ENCODE measurements at places on chromosomes 3 and 15.

- H3K36me3 ChIP-seq: no peaks in the 10 kb centered on the region
- no peak for DNase-seq
- H3K27ac ChIP-seq: no peak overlapping the region
- H3K4me3 ChIP-seq: no peak overlapping the region
- H3K27me3 ChIP-seq: no peaks in the 10 kb centered on the region
Observed at GRCh38 chr3:18808429-18808828, 339.9 kb upstream of the KCNH8 start.

DNA sequence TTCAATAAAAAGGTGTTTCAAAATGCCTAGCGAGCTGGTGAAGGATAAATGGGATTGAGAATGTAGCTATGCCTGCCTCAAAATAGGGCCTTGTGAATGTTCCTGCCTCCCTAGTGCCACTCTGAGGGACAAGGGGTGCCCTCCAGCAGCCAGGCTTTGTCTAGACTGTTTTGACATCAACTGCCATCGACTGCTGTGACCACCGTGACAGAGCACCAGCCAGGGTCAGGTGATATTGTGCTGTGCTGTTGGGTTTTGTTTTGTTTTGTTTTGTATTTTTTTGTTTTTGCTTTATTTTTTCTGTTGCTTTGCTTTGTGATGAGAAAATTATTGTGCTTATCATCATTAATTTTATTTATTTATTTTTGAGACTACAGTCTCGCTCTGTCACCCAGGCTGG, 144.8 kb downstream of the SMAD6 start:
- H3K27me3 ChIP-seq: peaks cover 44% of the 10 kb centered on the region
- H3K36me3 ChIP-seq: no peaks in the 10 kb centered on the region
- no peak overlapping the region for H3K4me3 ChIP-seq
- H3K27ac ChIP-seq: no peak overlapping the region
- peaks cover 25% of the 10 kb centered on the region for H3K4me1 ChIP-seq

GRCh38 chr3:127053450-127053849, 70.5 kb downstream of the PLXNA1 start:
- H3K4me3 ChIP-seq: no peak overlapping the region
- no peak for DNase-seq
- no peaks in the 10 kb centered on the region for H3K4me1 ChIP-seq
- H3K27me3 ChIP-seq: peaks cover 17% of the 10 kb centered on the region
- H3K36me3 ChIP-seq: peaks cover 17% of the 10 kb centered on the region

- H3K4me3 ChIP-seq: peak overlapping the region; percentile 61
- peaks cover 65% of the 10 kb centered on the region for H3K4me1 ChIP-seq
- no peaks in the 10 kb centered on the region for H3K27me3 ChIP-seq
- no peaks in the 10 kb centered on the region for H3K36me3 ChIP-seq
Observed at GRCh38 chr3:5011555-5012256, 32.5 kb downstream of the BHLHE40 start.

DNA sequence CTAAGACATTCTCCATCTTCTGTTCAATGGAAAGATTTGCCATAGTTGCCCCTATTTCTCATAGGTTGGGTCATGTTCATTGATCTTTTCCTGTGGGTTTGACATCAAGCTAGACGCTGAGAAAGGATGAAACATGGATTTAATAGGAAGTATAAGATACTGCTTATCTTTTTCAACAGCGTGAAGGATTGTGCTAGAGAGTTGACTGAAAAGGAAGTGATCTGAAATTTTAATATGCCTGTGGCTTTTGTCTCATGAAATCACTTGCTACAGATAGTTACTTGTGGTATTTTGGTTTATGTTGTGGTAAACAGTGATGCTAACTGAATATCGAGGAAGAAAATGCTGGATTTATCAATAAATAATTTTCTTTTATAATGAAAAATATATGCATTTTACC, 442.9 kb downstream of the EDEM1 start:
- H3K36me3 ChIP-seq: no peaks in the 10 kb centered on the region
- H3K4me1 ChIP-seq: no peaks in the 10 kb centered on the region
- H3K27ac ChIP-seq: no peak overlapping the region
- no peak overlapping the region for H3K4me3 ChIP-seq
- no peak for DNase-seq
- no peaks in the 10 kb centered on the region for H3K27me3 ChIP-seq

GRCh38 chr3:72102112-72102616, 317.2 kb upstream of the PROK2 start:
- H3K27me3 ChIP-seq: peaks cover 26% of the 10 kb centered on the region
- H3K4me3 ChIP-seq: no peak overlapping the region
- H3K36me3 ChIP-seq: no peaks in the 10 kb centered on the region
- DNase-seq: peak; percentile 64
- H3K4me1 ChIP-seq: peaks cover 37% of the 10 kb centered on the region

DNA sequence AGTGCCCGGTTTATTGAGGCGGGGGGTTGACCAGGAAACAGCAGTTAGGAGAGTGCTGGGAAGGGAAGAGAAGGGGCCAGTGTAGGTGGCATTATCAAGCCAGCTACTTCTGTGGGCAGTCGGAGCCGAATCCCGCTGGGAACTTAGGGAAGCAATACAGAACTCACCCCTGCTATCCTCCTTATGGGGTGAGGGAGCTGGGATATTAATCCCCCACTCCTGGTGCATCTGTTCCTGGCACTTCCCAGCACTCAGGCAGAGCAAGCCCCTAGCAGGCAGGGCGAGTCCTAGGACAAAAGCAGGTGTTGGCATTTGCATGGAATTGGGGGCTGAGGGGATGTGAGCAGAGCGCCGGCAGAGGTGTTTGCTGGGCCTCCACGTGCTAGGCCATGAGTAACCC, 48.6 kb downstream of the SMAD6 start:
- DNase-seq: no peak
- H3K4me1 ChIP-seq: peaks cover 21% of the 10 kb centered on the region
- peaks cover 21% of the 10 kb centered on the region for H3K27me3 ChIP-seq
- H3K36me3 ChIP-seq: peaks cover 10% of the 10 kb centered on the region

GRCh38 chr3:113148284-113148683, 63.1 kb upstream of the BOC start:
- H3K36me3 ChIP-seq: peaks cover 4% of the 10 kb centered on the region
- H3K4me3 ChIP-seq: no peak overlapping the region
- peaks cover 4% of the 10 kb centered on the region for H3K27me3 ChIP-seq
- no peak for DNase-seq

GRCh38 chr3:52528586-52529375, 4.9 kb downstream of the NT5DC2 start:
- no peak overlapping the region for H3K4me3 ChIP-seq
- no peak overlapping the region for H3K27ac ChIP-seq
- no peak for DNase-seq
- peaks cover 5% of the 10 kb centered on the region for H3K4me1 ChIP-seq
- H3K27me3 ChIP-seq: no peaks in the 10 kb centered on the region
- peaks cover 27% of the 10 kb centered on the region for H3K36me3 ChIP-seq

GRCh38 chr15:69554279-69554961, 101.8 kb downstream of the RPLP1 start:
- no peak overlapping the region for H3K27ac ChIP-seq
- peaks cover 15% of the 10 kb centered on the region for H3K27me3 ChIP-seq
- H3K4me3 ChIP-seq: no peak overlapping the region
- no peaks in the 10 kb centered on the region for H3K4me1 ChIP-seq

GRCh38 chr3:19931180-19931692, 2.8 kb downstream of the EFHB start:
- H3K4me3 ChIP-seq: peak overlapping the region; percentile 57
- H3K36me3 ChIP-seq: peaks cover 3% of the 10 kb centered on the region
- DNase-seq: peak; percentile 82
- peak overlapping the region; percentile 94 for H3K27ac ChIP-seq

GRCh38 chr15:82978438-82978837, 7.6 kb upstream of the RAMAC start:
- no peak overlapping the region for H3K4me3 ChIP-seq
- peaks cover 8% of the 10 kb centered on the region for H3K4me1 ChIP-seq
- no peak for DNase-seq
- H3K27me3 ChIP-seq: no peaks in the 10 kb centered on the region

DNA sequence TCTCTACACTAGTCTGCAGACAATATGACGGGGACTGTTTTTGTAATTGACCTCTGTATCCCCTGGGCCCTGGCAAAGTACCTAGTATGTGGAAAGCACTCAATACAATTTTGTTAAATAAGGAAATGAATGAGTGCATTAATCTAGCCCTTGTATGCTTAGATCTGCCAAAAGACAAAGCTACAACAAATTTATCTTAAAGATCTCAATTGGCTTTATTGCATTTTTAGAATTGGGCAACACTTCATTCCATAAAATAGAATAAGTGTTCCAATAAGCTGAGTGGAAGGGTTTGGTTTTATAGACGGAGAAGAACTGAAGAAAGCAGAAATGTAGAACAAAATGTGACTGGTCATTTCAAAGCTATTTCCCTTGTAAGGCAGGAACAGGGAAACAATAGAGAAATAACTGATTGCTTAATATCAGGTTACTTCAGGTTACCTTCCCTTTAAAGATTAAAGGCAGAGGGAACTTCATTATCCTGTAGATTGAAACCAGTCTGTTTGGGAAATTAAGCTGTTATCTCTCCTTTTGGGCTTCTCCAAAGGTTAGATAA, 108.3 kb upstream of the MME start:
- no peaks in the 10 kb centered on the region for H3K27me3 ChIP-seq
- no peak overlapping the region for H3K4me3 ChIP-seq

GRCh38 chr3:154794391-154794790, 285.7 kb upstream of the MME start:
- no peak overlapping the region for H3K4me3 ChIP-seq
- H3K4me1 ChIP-seq: peaks cover 7% of the 10 kb centered on the region
- H3K27ac ChIP-seq: no peak overlapping the region
- DNase-seq: no peak
- H3K27me3 ChIP-seq: no peaks in the 10 kb centered on the region

GRCh38 chr15:33057845-33058244, 136.7 kb downstream of the FMN1 start:
- DNase-seq: no peak
- no peak overlapping the region for H3K4me3 ChIP-seq
- H3K36me3 ChIP-seq: no peaks in the 10 kb centered on the region

- no peak overlapping the region for H3K4me3 ChIP-seq
- H3K27ac ChIP-seq: no peak overlapping the region
- H3K4me1 ChIP-seq: peaks cover 21% of the 10 kb centered on the region
- H3K27me3 ChIP-seq: peaks cover 7% of the 10 kb centered on the region
- peaks cover 17% of the 10 kb centered on the region for H3K36me3 ChIP-seq
Observed at GRCh38 chr15:90645873-90646575, 71.1 kb upstream of the BLM start.

- no peaks in the 10 kb centered on the region for H3K36me3 ChIP-seq
- no peak overlapping the region for H3K4me3 ChIP-seq
- H3K27ac ChIP-seq: no peak overlapping the region
- H3K27me3 ChIP-seq: peaks cover 7% of the 10 kb centered on the region
- H3K4me1 ChIP-seq: no peaks in the 10 kb centered on the region
Observed at GRCh38 chr3:38054499-38055001, 15.5 kb downstream of the DLEC1 start.

GRCh38 chr15:100201376-100202280, 140.1 kb downstream of the ADAMTS17 start:
- no peaks in the 10 kb centered on the region for H3K36me3 ChIP-seq
- no peak for DNase-seq
- no peak overlapping the region for H3K27ac ChIP-seq
- peaks cover 8% of the 10 kb centered on the region for H3K4me1 ChIP-seq

GRCh38 chr15:94185547-94186236, 45.7 kb upstream of the MCTP2 start:
- H3K27me3 ChIP-seq: no peaks in the 10 kb centered on the region
- H3K27ac ChIP-seq: no peak overlapping the region
- DNase-seq: no peak
- no peaks in the 10 kb centered on the region for H3K4me1 ChIP-seq
- no peak overlapping the region for H3K4me3 ChIP-seq

GRCh38 chr3:28081533-28081947, 159.9 kb upstream of the CMC1 start:
- no peaks in the 10 kb centered on the region for H3K4me1 ChIP-seq
- no peaks in the 10 kb centered on the region for H3K27me3 ChIP-seq
- H3K27ac ChIP-seq: no peak overlapping the region
- H3K36me3 ChIP-seq: no peaks in the 10 kb centered on the region
- no peak for DNase-seq
- no peak overlapping the region for H3K4me3 ChIP-seq

GRCh38 chr3:23495507-23495906, 292.4 kb downstream of the UBE2E2 start:
- H3K36me3 ChIP-seq: peaks cover 4% of the 10 kb centered on the region
- no peak overlapping the region for H3K4me3 ChIP-seq
- no peak for DNase-seq

DNA sequence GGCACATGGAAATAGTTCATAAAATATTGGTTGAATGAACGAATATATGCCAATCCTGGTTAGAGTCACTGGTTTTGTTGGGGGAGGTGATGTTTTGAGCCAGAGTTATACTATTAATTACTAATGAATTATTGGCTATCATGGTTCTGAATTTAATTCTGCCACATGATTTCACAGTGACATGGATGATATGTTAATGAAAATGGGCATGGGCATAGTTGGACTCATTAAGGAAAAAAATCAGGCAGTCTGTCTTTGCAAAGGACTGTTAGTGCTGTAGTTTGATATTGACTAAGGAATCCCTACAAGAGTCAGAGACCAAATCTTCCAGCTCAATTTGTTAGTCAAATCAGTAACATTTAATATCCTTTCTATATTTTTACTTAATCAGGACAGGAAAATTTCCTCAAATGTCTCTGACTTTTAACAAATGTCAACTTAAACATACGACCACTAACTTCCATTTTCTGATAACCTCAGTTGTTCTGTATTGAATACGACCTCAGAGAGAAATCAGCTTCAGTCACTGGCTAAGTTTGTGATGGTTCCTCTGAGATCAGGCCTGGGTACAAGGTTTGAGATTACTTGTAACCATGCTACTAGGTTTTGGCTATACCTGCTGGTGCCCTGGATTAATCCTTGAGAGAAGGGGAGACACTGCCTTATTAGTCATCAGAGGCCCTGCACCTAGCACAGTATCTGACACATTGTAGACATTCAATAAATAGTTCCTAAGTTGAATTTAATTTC, 13.3 kb downstream of the NFKBIZ start:
- H3K4me3 ChIP-seq: no peak overlapping the region
- peaks cover 59% of the 10 kb centered on the region for H3K4me1 ChIP-seq
- DNase-seq: no peak
- H3K27ac ChIP-seq: peak overlapping the region; percentile 73
- H3K36me3 ChIP-seq: peaks cover 52% of the 10 kb centered on the region

GRCh38 chr3:167441256-167441655, 32.6 kb downstream of the SERPINI2 start:
- H3K27me3 ChIP-seq: no peaks in the 10 kb centered on the region
- no peak overlapping the region for H3K27ac ChIP-seq
- H3K4me1 ChIP-seq: no peaks in the 10 kb centered on the region
- H3K36me3 ChIP-seq: no peaks in the 10 kb centered on the region

- H3K27me3 ChIP-seq: no peaks in the 10 kb centered on the region
- DNase-seq: no peak
- no peak overlapping the region for H3K27ac ChIP-seq
Observed at GRCh38 chr3:168998792-168999191, 664.7 kb downstream of the MECOM start.

Measured in stimulated activated naive B cell treated with anti-CD40 and anti-IgM and Interleukin-4, amounts not matched to agents 10 μg/mL and 1 μg/mL and 100 μg/mL, for 72 hours (primary cell).